Inflammatory macrophage treated with lipopolysaccharide for 1 hour (primary cell): ENCODE measurements at places on chromosomes 6 and 20.

- DNase-seq, result no peak
These were observed 257.6 kb downstream of the HDGFL1 start for GRCh38 chr6:22826961-22827360.

GRCh38 chr6:41176189-41176588 is 13.3 kb upstream of the TREM2 start:
- no peak for DNase-seq

DNA sequence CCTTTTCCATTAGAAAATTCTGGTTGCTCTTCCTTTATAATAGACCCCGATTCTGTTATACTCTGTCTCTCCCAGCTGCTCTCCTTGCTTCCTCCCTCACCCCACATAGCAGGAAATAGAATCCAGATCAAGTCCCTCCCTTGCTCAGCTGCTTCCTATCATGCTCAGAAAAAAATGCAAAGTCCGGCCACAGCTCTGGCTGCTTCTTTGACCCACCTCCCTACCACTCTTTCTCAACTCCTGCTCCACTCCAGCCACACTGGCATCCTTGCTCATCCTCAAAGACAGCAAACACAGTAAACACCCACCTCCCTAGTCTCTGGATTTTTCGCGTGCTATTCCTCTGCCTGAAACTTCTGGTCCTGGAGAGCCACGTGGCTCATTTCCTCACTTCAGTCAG is 9.1 kb upstream of the SLC22A16 start:
- peak; percentile 40 for DNase-seq

DNA sequence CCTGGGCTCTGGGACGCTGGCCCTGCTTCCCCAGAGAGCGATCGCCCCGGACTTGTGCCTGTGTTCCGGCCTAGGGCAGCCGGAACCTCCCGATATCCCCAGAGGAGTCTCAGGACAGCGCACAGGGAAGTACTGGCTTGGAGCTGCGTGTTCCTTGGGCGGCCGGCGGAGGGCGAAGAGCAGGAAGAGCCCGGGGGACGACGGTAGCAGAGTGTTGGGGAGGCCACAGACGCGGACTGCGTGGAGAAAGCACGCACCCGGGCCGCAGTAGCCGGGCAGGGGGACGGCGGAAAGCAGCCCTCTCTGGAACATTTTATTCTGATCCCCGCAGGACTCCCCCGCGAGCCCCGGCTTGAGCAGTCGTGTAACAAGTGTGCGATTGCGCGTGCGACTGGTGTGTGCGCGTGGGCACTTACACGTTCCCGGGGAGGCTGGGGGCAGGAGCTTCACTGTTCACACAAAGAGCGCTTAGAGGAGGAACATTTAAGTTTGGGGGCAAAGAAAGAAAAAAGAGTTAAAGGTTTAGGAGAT is 36.1 kb downstream of the NCR2 start:
- peak; percentile 39 for DNase-seq

- DNase-seq, result no peak
These were observed 438.7 kb downstream of the BCKDHB start for GRCh38 chr6:80544976-80545722.

DNA sequence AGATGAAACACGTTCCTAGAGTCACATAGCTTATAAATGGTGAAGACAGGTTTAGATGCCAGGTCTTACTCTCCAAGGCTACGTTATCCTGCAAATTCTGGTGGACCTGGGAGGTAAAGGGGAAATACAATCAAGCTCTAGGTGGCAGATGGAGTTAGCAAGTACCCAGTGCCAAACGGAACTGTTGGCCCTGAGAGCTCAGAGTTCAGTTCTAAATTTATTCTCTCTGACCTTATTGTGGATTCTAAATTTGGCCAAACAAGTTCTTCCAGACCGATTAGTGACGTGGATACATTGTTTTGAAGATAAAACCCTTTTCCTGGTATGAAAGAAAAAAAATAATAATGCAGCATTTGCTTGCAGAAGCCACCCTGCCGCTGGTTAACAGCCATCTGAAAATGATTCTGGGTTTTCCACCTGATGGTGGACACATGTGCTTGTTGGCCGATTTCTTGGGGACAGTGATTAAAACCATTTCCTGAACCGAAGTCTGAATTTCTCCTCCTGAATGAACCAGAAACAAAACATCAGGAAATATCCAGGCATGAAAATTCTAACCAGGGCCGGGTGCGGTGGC is 32.5 kb downstream of the RIPOR3 start:
- DNase-seq, result no peak

DNA sequence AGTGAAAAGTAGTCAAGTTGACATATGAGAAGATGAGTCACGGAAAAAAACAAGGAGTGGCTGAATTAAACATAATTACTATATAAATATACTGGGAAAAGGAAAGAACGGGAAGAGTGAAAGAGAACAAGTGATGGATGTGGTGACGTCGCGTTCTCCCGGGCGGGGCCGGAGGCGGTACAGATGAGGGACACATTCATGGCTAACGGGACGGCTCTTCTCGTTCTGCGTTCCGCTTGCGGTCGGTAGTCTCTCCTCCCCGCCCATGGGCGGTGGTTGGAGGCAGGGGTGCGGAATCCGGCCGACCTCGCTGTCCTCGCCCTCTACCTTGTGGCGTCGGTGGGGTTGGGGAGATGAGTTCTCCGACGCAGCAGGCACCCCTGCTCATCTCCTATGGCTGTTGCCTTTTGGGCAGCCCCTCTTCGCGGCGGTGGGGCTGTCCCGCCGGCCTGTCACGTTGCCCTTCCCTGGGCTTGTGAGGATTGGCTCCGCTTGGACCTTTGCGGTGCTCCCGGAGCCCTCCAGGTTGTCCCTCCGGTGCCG is 22.5 kb downstream of the HLA-G start:
- peak; percentile 13 for DNase-seq

DNA sequence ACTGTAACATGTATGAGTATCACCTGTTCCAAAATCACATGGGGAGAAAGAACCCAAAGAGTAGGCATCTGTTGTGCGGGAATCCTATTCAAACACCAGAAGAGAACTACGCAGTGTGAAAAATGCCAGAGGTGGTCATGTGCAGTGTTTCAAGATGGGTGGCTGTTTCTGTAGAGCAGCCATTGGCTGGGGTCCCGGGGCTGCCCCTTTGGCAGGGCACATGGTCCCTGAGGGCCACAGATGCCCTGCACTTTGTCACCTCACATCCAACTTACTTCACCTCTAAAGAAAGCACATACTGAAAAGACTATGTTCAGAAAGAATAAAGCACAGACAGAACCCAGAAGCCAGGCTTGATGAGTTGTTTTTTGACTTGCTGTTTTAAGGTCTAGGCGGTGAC is 12.3 kb downstream of the MTCH1 start:
- DNase-seq, result no peak

GRCh38 chr6:130526466-130526865 is 160.6 kb downstream of the TMEM200A start:
- no peak for DNase-seq

DNA sequence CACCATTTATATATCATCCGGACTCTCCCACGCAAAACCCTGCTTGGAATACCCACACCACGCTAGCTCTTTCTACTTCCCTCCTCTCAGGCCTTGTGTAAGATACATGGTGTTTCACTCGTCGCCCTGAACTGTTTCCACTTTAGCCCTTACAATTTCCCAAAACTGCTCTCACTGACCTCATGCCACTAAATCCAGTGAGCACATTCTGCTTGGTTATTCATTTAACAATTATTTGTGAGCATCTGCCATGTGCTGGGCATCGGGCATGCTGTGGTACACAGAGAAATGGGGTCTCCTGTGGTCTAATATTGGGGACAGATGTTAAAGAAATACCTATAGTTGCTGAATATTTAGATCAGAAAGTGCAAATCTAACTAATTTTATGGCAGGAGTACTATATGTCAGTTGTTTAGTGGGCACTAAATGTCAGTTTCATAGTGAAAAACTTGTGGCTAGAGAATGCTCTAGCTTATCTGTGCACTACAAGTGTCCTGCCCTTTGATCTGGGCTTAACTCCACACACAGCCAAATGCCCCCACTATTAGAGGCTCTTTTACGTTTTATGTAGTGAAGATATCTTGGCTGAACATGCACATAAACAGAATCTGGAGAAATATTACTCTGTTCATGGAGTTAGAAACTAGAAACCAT is 41.0 kb downstream of the PLEKHG1 start:
- peak; percentile 45 for DNase-seq

- DNase-seq, result no peak
These were observed 696 bp upstream of the SIRPA start for GRCh38 chr20:1894471-1894950.

GRCh38 chr6:121851056-121851455 is 415.6 kb downstream of the GJA1 start:
- no peak for DNase-seq

DNA sequence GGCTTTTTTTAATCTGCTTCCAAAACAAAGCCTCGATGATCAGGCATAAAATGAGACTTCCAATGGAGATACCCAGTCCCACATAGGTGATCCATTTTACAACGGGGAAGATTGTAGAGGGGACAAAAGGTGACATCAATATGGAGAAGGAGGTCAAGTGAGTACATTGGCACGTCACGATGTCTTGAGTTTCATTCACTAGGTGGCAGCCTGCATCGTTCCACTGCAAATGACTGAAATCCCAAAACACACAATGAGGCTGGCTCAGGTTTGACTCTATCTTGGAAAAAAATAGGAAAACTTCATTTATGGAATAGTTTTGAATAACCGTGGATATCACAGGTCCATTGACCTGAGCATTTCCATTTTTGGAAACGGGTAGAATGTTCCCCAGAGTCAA is 32.5 kb downstream of the ADGRF1 start:
- no peak for DNase-seq

DNA sequence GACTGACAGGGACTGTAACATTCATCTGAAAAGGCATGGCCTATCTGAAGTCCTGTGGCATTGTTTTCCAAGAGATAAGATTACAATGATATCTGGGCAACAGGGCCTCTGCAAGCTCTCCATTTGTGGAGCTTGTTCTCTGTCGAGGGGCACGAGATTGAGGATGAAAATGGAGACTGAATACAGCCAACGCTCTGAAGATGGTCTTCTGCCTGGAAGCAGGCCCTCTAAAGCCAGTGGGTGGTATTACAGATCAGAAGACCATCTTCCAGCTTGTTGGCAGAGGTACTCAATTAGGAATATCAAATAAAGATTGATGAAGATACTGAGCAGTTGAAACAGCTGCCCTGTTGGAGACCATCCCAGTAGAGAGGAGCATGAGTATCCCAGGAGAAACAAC is 288.2 kb downstream of the CENPW start:
- DNase-seq, result no peak

GRCh38 chr20:39879296-39879695 is 809.7 kb downstream of the MAFB start:
- no peak for DNase-seq

- DNase-seq, result no peak
These were observed 572 bp upstream of the ZDHHC14 start for GRCh38 chr6:157380458-157380778.

GRCh38 chr6:134093007-134093573 is 40.7 kb upstream of the SLC2A12 start:
- peak; percentile 15 for DNase-seq

DNA sequence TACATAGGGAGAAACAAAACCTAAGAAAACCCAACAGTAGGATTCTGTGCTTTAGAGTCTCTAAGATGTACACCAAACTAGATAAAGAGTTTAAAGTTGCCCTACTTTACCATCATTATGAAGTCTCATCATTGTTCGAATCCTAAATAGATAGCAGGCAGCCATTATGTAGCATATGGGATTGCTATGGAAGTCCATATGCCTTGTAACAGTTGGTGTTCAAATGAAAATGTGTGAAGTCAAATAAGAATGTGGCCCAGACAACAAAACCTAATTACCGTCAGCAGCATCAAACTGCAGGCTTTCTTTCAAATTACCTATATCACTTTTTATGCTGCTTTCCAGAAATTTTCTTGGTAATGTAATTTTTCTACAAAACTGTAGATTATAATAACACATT is 1380.1 kb downstream of the GRIK2 start:
- DNase-seq, result no peak

- DNase-seq, result no peak
These were observed 236.2 kb downstream of the GRM1 start for GRCh38 chr6:146265056-146265455.

GRCh38 chr6:83463886-83464285 is 33.0 kb upstream of the ME1 start:
- peak; percentile 79 for DNase-seq

DNA sequence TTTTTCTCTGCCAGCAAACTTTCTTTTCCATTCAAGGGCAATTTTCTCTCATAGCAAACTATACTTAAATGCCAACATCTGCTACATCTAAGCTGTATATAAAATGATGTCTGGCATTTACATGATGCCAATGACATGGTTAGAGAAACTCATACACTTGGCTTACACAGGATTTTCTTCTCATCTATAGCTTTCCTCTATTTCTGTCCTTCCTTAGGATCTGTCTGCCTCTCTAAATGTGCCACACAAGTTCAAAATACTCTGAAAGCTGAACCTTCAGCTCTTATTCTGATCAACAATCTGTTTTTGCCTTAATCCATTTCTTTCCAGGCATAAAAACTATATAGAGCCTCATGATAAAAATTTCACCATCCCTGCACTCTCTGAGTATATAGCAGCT is 290.9 kb upstream of the RNF217 start:
- no peak for DNase-seq

DNA sequence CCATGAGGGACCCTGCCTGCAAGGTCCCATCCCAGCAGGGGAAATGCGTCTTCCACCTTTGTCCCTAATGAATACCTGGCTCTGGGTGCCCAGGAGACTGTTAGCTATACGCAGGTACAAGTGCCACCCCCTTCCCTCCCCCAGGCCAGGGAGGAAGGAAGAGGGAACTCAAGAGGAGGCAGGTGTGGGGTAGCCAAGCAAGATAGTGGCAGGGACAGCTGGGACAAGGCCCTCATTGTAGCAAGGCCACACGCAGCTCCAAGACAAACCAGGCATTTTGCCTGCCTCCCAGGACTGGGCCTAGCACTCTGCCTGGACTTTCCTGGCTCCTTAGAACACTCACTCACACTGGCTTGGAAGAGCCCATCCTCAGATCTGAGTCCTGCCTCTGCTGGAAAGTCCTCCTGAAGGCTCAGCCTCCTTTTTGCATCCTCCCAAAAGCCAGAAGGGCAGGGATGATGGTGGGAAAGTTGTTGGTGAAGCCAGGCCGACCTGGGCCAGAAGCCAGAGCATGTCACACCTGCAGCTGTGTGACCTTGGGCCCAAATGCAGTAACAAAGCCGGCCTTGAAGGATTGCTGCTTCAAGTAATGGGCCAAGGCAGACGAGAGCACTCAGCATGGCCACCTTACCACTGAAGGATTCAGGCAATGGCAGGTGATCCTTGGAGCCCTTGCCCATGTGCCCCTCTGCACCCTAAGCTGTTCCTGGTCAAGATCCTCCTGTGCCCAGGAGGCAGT is 27.7 kb downstream of the SNPH start:
- no peak for DNase-seq

GRCh38 chr20:3071610-3072529 is at the start of gene OXT:
OXT (plus strand) TSS chr20:3071620; CDS start chr20:3071656, 36 bp downstream.
- DNase-seq, result peak; percentile 47

- DNase-seq, result no peak
These were observed 95.0 kb downstream of the LRFN2 start for GRCh38 chr6:40492187-40492586.
